SK-MEL-5 (cell line): ENCODE measurements at places on chromosomes 6 and 20. TPM values are rescaled to one million over a fixed set of nuclear protein-coding genes. Genes with fewer than 3 reads are reported as not detected.
A peak's percentile ranks its signal among the peaks of the same experiment; 100 is the strongest.

Gene NUP153
- total RNA-seq, result 42.1 and 49.0 TPM in 2 replicates

Gene TGM6
- not detected in 2 replicates for total RNA-seq

Gene ALDH8A1
- total RNA-seq, result not detected in 2 replicates

Gene TCP11
- total RNA-seq, result not detected in 2 replicates

Gene FGD2
- 0.08 TPM in 1 of 2 replicates, not detected in the other for total RNA-seq

Gene C20orf144
- not detected in 2 replicates for total RNA-seq

Gene LY6G6C
- not detected in 2 replicates for total RNA-seq

DNA sequence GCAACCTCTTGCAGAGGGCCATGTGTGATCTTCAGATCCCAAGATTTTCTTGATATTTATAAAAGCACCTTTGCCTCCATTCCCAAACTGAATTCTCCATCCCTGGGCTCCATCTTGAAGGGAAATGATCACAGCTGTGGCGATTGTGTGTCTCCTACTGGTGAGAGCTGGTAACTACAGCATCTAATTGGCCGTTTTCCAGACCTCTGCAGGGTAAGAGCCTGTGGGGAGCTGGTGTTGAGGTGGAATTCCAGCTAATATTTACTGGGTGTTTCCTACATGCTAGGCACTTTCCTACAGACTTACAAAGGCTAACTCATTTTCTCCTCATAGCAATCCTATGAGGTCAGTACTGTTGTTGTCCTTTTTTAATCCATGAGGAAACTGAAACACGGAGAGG lies 59.2 kb upstream of the FNDC1 start:
- DNase-seq, result peak; percentile 80

GRCh38 chr6:45487645-45488044 lies 109.9 kb upstream of the SUPT3H start:
- DNase-seq, result peak; percentile 11

GRCh38 chr20:17628101-17628841 lies 53.8 kb downstream of the RRBP1 start:
- DNase-seq, result no peak

GRCh38 chr6:112038756-112039430 lies 15.0 kb upstream of the CCN6 start:
- no peak for DNase-seq

- DNase-seq, result peak; percentile 53
Observed at GRCh38 chr6:39731565-39731964, 6.4 kb upstream of the KIF6 start.

- peak; percentile 73 for DNase-seq
Observed at GRCh38 chr6:157314705-157315321, 8.5 kb downstream of the TMEM242 start.

GRCh38 chr6:52560462-52560861 lies 16.4 kb downstream of the TRAM2 start:
- no peak for DNase-seq

- DNase-seq, result no peak
Observed at GRCh38 chr6:31356216-31356945, 598 bp downstream of the HLA-B start.

DNA sequence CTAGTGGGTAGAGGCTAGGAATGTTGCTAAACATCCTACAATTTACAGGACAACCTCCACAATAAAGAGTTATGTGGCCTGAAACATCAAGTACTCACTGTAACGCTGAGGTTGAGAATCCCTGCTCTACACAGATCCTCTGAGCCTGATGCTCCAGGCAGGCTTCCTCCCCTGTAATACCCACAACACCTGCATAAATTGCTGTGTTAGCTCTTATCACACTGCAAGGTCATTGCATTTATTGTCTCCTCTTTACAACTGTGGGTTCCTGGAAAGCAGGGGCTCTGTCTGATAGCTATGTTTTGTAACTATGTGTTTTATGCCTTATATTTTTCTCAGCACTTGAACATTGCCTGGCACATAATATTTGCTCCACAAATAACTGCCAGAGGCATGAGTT lies 11.6 kb downstream of the RPP21 start:
- DNase-seq, result no peak

DNA sequence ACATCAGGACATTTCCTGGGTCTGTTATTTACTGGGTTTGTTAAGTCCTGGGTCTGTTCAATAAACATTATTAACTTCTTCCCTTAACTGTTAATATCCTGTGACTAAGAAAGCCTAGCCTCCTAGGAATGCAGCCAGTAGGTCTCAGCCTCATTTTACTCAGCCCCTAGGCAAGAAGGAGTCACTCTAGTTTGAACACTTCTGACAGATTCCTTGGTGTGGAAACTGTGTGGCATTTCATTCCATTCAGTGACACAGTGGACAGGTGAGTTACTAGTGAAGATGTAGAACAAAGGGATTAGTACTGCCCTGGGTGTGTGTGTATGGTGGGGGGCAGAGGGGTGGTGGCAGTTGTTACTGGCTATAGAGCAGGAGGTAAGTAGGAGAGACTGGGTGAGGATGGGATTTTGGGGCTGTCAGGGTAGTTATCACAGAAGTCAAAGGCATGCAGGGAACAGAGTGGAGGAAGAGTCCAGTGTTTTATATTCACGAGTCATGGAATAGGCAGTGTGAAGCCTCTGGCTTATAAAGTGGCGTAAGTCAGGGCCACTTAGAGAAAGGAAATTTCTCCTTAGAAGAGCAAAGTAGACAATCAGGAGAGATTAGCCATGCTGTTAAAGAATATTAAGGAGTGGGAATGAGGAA lies 28.4 kb downstream of the RNF182 start:
- DNase-seq, result no peak

DNA sequence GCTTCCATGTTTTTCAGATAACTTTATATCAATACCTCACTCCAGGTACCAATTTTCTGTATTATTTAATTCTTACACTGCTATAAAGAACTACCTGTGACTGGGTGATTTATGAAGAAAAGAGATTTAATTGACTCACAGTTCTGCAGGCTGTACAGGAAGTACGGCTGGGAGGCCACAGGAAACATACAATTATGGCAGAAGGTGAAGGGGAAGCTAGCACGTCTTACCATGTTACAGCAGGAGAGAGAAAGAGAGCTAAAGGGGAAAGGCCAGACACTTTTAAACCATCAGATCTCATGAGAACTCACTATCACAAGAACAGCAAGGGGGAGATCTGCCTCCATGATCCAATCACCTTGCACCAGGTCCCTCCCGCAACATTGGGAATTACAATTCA lies 119.1 kb upstream of the BMP5 start:
- no peak for DNase-seq

- peak; percentile 82 for DNase-seq
Observed at GRCh38 chr6:121932076-121932991, 467.1 kb upstream of the HSF2 start.

GRCh38 chr6:77036400-77036799 lies 426.9 kb downstream of the HTR1B start:
- no peak for DNase-seq

DNA sequence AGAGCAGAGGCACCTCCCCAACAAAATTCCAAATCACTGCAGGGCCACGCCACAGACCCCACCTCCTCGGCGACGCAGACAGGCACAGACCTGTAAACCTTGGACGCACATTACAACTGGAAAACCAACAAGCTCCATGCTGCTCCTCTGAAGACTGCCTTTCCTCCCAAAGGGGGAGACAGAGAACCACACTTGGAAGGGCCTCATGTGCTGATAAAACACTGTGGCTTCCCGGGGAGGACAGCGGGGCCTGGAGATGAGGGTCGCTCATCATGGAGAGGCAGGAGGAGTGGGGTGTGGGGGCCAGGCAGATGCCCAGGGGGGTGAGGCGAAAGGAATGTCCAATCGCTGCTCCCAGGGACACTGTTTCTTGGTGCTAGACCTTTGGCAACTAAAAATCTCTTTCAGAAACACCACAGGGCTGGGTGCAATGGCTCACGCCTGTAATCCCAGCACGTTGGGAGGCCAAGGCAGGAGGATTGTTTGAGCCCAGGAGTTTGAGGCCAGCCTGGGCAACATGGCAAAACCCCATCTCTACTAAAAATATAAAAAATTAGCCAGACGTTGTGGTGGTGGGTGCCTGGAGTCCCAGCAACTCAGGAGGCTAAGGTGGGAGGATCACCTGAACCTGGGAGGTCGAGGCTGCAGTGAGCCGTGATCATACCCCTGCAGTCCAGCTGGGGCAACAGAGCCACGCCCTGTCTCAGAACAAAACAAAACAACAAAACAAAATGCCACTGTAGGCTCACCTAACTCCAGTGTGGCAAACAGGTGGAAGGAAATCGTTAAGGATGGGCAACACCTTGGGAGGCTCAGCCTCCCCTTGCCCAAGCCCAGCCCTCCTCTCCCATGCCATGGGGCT lies 53.8 kb downstream of the ABHD12 start:
- peak; percentile 86 for DNase-seq

GRCh38 chr20:11497545-11497944 lies 420.1 kb upstream of the BTBD3 start:
- no peak for DNase-seq

DNA sequence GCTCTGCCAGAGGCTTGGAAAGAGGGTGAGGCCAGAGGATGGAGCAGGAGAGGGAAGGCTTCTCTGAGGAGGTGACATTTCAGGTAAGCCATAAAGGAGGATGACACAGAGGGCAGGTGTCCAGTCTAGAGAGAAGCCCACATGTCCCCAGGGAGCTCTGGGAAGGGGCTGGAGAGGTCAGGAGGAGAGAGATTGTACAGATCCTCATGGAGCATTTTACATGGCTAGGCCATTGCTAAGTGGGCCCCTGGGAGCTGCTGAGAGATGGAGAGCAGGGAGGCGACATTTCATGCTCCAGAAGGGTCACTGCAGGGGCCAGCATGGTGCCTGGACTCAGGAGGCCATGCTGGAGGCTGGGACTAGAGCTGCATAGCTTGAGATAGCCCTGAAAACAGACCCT lies 124.5 kb downstream of the TOX2 start:
- DNase-seq, result no peak

DNA sequence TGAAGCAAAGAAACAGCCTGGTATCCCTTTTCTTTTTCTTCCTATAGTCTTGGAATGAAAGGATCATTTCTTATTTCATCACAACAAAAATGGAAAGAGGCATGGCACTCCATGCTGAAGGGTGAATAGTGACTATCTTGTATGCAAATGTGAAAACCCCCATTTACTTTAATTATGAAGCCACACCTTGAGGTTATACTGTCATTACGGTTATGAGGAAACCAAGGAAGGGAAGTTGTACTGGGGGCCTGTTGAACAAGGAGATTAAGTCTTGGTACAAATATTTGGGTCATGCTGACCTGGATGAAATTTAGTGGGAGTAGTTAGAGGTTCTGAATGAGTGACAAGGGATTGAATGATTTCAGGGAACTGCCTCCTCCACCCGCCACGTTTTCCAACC lies 8.7 kb upstream of the STXBP5 start:
- no peak for DNase-seq

DNA sequence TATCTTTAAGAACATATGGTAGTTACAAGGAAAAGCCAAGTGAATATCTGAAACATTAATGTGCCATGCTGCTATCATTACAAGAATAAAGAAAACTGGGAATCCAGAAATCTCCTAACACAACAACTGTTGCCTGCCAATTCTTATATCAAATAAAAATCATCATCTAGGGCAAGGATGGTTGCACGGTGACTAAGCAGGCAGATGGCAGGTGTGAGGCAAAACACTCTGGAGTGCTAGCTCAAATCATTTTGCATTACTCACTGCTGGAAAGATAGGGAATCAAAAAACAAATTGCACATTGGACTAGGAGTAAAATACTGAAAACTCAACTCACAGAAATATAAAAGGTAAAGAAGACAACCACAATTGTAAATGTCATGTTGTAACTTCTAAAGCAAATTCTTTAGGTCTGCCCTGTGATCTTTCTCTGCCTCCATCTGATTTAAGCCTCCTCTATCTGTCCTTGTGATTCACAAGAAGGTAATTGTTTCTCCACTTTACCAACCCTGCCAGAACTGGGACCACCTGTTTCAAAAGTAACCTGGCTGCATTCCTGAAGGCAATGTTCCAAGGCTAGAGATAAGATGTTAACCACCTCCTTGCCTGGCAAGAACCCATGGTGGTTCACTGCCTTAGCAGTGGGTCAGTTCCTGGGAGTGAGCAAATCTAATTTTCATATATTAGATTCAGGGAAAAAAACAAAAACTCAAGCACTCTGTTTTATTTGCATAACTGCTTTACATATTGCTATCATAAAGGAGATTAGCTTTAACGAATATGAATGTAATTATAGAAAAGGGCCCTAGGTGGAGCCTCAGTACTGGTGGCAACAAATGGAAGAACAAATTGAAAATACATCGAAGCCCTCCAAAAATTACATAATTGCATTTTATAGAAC lies 33.1 kb upstream of the LCA5 start:
- DNase-seq, result peak; percentile 50
